ENCODE measurements at places on chromosomes 7 and 10.

DNA sequence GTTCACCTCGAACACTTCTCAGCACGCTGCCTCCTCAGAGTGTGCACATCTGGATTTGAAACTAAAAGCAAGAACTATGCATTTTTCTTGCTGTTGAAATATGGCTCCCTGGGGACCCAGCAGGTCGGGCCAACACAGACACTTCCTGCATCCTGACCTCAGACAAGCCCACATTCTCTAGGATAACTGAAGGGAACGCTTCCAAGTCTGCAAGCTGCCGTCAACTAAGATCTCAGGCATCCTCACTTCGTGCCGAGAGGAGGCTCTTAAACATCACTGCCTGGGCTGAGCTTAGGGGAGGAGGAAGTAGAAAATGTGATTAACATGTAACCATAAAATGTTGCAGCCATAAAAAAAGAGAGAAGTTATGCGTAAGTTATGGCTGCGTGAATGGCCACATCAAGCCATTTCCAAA, 65.5 kb downstream of the PYROXD2 start:
- DNase-seq: no peak

- peak; percentile 16 for DNase-seq
Measured at GRCh38 chr7:151051108-151051507, 2.8 kb downstream of the ASIC3 start.

DNA sequence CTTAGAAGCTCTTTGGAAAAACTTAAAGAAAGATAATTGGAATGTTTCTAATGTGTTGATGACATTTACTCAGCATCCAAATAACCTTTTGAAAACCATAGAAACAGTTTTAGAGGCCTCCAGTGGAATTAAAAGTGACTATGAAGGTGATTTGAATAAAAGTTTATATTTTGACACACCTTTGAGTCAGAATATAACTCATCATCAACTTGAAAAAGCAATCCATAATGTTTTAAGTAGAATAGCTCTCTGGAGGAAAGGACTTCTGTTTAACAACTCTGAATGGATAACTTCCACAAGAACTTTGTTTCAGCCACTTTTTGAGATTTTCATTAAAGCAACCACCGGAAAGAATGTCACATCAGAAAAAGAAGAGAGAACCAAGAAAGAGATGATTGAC, 108.2 kb downstream of the ABCA13 start:
- DNase-seq: no peak

GRCh38 chr10:14918964-14919363, 34.9 kb downstream of the DCLRE1C start:
- no peak for DNase-seq

DNA sequence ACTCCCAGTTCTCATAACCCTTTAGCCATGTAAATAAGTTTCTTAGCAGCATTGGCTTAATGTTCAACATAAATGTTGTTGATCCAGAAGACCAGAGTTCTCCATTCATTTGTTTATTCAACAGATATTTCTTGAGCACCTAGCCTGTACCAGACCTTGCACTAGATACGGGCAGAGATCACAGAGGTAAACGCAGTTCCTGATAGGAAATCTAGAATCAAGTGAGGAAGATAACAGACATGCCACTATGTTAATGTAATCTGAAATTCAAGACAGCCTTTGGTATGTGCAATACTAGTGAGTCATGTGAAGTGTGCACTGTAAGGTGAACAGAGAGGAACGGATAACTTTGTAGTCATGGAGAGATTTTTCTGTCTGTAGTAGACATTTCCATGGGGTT, 3.0 kb downstream of the BUB3 start:
- DNase-seq: no peak

- no peak for DNase-seq
Measured at GRCh38 chr7:135620980-135621850, 41.1 kb upstream of the STMP1 start.

DNA sequence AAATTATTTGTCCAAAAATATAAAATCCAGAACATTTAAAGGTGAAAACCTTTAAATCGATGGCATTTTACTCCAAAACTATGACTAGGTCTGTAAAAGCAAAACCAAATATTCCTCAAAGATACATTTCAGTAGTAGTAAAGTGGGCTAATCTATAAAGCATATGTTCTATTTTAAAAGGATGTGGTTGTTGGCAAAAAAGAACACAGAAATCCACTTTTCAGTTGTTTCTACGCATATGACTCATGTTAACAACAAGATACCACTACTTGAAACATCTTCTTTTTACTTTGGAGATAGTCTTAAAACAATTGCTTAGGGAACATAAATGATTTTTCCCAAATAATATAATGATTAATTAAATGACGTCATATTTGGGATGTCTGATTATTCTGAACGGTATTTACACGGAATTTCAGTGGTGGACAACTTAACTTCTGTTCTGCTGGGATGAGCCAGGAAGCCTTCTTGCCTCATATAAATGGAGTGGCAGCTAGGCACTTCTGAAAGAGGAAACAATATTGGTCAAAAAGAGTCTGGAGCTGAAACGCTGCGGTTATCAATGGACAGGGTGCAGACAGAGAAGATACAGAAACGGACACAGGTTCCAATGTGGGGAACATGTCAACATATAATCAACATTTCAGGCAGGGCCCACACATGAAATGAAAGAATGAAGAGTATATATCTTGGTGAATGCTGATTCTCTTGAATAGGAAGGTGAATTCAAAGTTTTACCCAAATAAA, 78.5 kb downstream of the ETV1 start:
- no peak for DNase-seq

DNA sequence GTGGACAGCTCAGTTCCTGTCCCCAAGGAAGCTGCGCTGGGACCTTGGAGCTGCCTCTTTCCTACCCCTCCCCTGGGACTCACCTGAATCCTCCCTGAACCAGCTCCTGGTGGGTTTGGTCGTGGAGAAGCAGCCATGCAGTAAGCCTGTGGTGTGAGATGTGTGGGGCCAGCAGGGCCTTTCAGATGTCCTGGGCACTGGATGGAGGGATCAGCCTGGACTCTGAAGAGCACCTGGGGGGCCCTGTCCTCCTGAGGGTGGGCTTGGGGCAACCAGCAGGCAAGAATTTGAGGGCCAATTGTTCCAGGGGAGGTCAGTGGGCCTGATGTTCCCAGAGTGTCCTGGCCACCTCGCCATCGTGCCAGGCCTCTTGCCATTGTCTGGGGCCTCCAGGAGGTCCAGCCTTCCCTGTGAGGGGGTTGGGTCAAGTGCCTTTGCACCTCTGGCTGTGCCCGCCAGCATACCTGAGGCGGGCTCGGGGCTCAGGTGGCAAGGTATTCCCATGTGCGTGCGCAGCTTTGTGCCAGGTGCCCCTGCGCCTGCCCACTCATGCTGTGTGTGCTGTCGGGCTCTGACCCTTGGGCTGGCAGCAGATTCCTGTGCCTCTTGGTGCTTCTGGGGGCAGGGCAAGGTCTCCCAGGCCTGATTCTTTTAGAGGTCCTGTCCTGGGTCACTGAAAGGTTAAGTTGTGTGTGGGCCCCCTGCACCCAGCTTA, 7.3 kb downstream of the TRIM8 start:
- DNase-seq: no peak
